Smooth muscle cell of the umbilical artery (primary cell): ENCODE measurements at places on chromosomes 16 and 17. TPM values are rescaled to one million over a fixed set of nuclear protein-coding genes. Genes with fewer than 3 reads are reported as not detected.

CYBA gene
- total RNA-seq: 118 and 194 TPM in 2 replicates

CA4 gene
- total RNA-seq: not detected in 2 replicates

TBC1D26 gene
- under 0.01 and 0.18 TPM in 2 replicates for total RNA-seq

MYH8 gene
- total RNA-seq: under 0.01 and 0.09 TPM in 2 replicates

SLC12A3 gene
- total RNA-seq: 0.30 TPM in 1 of 2 replicates, not detected in the other

CACNA1H gene
- total RNA-seq: 1.2 and 3.0 TPM in 2 replicates

KRT39 gene
- total RNA-seq: not detected in 2 replicates

CYTH1 gene
- total RNA-seq: 14.5 and 56.4 TPM in 2 replicates

PDE6G gene
- not detected in 2 replicates for total RNA-seq

STH gene
- total RNA-seq: not detected in 2 replicates

NPIPB4 gene
- total RNA-seq: 22.9 and 37.3 TPM in 2 replicates

KCNH6 gene
- not detected in 2 replicates for total RNA-seq

ARL5C gene
- total RNA-seq: not detected in 2 replicates

OTOA gene
- total RNA-seq: 0.09 TPM in 1 of 2 replicates, not detected in the other

ENGASE gene
- total RNA-seq: 14.0 and 17.9 TPM in 2 replicates

ATP2A1 gene
- total RNA-seq: under 0.01 and 1.0 TPM in 2 replicates

FGF11 gene
- 5.3 and 7.2 TPM in 2 replicates for total RNA-seq

CHRNE gene
- 0.23 and 0.30 TPM in 2 replicates for total RNA-seq

TMEM88 gene
- total RNA-seq: 2.1 and 4.3 TPM in 2 replicates

CBX2 gene
- 0.89 and 3.8 TPM in 2 replicates for total RNA-seq

ZNF624 gene
- total RNA-seq: 4.4 and 4.8 TPM in 2 replicates
